ENCODE measurements at places on chromosomes 5 and 9.

DNA sequence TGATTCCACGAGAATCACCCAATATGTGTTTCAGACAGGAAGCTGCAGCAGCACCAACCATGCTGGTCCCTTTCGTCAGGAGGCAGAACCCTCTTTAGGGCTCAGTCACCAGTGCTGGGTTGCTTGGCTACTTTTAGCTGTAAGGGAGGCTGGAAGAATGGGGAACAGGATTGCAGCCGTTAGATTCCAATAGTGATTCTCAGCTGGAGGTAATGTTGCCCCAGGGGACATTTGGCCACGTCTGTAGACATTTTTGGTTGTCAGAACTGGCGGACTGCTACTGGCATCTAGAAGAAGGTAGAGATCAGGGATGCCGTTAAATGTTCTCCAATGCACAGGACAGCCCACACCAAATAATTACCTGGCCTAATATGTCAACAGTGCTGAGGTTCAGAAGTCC, 81.8 kb downstream of the ANKRD33B start:
- no peak for DNase-seq

- DNase-seq: no peak
Observed at GRCh38 chr5:10663489-10664179, 97.4 kb downstream of the DAP start.

GRCh38 chr9:133715866-133716563, 22.1 kb downstream of the SARDH start:
- DNase-seq: peak; percentile 33

DNA sequence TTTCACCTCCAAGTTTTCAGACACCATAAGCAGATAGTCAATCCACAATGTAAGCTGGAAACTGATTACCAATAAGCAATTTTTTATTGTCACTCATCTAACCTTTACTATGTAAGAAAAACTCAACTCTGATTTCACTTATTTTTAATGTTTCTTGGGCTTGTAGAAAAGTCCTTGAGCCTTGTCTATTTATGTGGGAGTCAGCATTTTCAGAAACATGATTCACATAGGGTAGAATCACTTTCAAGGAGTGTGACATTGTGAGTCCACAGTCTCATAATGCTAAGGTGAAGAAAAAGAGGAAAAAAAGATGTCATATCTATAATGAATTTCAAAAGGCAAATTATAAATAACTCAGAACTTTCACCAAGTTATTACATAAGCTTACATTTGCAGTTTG, 2167.9 kb upstream of the C9orf72 start:
- no peak for DNase-seq

- no peak for DNase-seq
Observed at GRCh38 chr5:122220511-122220910, 91.2 kb downstream of the ZNF474 start.

DNA sequence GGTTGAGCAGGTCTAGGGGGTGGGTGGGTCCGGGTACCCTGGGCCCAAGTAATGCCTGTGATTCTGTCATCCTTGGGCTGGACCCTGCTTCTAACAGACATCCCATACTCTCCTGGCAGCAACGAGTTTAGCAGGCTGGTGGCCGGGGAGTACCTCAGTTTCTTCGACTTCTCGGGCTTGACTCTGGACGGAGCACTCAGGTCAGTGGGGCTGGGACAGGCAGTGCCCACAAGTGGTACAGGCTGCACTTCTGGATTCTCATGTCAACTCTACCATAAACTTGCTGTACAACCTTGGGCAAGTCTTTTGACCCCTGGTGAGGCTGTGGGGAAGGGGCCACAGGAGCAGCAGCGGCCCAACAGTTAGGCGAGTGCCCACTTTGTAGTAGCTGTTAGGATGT, 21.8 kb downstream of the PSD2 start:
- no peak for DNase-seq

DNA sequence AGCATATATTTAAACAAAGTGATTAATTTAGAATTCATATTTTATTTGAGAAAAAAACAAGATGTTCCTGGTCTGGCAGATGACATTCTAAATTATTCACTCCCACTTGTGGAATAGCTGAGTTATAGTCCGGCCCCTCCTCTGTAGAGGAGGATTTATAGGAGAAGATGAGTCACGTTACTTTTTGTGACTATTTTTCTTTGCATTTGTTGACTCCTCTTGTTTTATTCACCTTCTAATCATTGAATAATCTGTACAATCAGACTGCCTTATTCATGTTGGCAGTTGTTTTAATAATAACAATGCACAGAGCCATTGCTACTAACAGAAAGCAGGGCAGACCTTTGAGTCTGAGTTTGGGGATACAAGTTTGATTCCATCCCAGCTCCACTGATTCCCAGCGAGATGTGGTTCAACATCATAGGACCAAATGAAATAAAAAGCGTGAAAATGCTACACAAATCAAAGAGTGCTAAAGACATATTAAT, 23.2 kb downstream of the DOCK8 start:
- DNase-seq: no peak

All from CD4-positive, alpha-beta T cell treated with Interleukin-1 beta for 1 hour (primary cell).